Posterior vena cava (tissue), 2 donors: ENCODE measurements at places on chromosomes 2 and 18. TPM values are rescaled to one million over a fixed set of nuclear protein-coding genes. Genes with fewer than 3 reads are reported as not detected.

LRATD1 gene
- 1.9 TPM for total RNA-seq

CNDP1 gene
- total RNA-seq, result not detected

ASXL2 gene
- 29.2 TPM for total RNA-seq

RAD51AP2 gene
- not detected for total RNA-seq

- DNase-seq, result no peak
Observed at GRCh38 chr2:215850380-215850779, 163.0 kb downstream of the MREG start.

DNA sequence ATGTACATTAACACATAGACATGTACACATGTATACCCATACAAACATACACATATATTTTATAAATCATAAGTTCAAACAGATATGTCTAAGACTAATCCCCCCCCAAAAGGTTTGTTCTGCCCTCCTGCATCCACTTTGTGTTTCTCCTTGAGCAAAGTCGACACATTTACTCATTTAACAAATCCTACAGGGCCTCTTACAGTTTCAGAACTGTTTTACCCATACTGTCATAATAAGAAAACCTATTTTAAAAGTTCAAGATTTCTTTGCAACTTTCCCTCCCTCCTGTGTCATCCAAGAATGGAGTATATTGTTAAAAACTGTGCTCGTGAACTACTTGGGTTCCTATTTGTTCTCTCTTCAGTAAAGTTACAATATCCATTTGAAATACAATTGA is 166.7 kb downstream of the L3MBTL4 start:
- DNase-seq, result no peak

- DNase-seq, result no peak
Observed at GRCh38 chr18:39591649-39592048, 2026.1 kb upstream of the CELF4 start.

GRCh38 chr2:178530625-178531142 is 50.4 kb downstream of the PLEKHA3 start:
- DNase-seq, result no peak

- DNase-seq, result no peak
Observed at GRCh38 chr2:16635791-16636699, 29.6 kb downstream of the CYRIA start.

- no peak for DNase-seq
Observed at GRCh38 chr2:215619022-215619958, 183.4 kb upstream of the FN1 start.

GRCh38 chr18:34841891-34842290 is 131.8 kb downstream of the DTNA start:
- no peak for DNase-seq

GRCh38 chr2:55232863-55233657 is 572 bp downstream of the RPS27A start:
- no peak for DNase-seq

DNA sequence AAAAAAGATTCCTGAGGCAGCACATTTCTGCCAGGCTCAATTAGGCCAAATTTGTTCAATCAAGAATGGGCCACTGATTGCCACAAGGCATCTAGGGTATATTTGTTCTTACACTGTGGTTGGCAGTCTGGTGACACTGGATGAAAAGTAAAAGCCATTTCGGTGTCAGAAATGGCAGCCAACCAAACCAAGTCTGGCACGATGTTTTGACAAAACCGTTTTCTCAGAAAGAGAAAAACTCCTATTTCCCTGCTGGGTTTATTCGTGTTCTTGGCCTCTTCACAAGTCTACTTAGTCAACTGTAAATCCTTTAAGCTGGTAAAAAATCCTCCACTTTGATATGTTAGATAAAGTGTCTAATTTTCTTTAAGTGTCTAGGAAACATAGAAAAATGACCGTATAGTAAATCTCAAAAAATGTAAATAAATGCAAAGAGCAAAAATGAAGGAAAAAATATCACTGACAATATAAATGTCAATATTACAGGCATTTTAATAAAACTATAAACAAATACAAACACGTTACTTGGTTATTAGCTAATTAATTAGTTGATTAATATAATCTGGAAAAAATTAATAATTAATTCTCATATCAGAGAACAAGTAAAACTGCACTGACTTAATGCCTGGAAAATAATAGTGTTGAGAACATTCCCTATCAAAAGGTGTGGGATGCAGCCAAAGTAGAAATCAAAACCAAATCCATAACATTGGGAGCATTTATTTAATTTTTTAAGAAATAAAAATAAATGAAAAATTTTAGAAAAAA is 182.0 kb upstream of the ZNF804A start:
- no peak for DNase-seq

GRCh38 chr2:104041351-104041750 is 812.6 kb upstream of the POU3F3 start:
- no peak for DNase-seq

GRCh38 chr2:224885291-224885690 is 157.0 kb downstream of the DOCK10 start:
- DNase-seq, result no peak

- no peak for DNase-seq
Observed at GRCh38 chr18:22691946-22692710, 241.0 kb upstream of the RBBP8 start.
